ENCODE measurements at places on chromosomes 12 and 14.

DNA sequence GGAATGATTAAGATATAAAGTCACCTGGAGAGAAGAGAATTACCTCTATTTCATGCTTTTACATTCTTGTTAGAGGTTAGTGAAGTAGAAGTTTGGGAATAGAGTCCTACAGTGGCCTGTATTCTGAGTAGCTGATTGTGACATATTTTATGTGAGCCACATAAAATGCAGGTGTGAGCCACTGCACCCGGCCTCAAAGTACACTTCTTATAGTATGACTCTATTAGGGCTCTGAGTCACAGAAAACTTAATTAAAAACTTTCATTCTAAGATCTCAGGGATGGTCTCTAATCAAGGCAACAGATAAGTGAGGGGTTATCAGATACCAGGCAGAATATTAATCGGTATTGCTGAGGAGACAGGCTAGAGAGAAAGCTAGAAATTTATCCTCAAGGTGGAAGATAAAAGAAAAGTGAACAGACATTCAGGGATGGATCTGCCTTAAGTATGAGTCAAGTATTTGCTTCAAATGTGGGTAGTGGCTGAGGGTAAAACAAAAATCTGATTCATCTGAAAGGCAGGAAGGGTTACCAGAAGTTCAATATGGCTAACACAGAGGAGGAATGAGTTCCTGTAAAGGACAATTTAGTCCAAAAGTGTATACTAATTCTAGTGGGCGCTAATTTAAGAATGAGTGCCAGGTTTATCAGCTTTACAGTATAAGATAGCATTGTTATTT, 5.5 kb upstream of the G2E3 start:
- peak; percentile 87 for ATAC-seq

DNA sequence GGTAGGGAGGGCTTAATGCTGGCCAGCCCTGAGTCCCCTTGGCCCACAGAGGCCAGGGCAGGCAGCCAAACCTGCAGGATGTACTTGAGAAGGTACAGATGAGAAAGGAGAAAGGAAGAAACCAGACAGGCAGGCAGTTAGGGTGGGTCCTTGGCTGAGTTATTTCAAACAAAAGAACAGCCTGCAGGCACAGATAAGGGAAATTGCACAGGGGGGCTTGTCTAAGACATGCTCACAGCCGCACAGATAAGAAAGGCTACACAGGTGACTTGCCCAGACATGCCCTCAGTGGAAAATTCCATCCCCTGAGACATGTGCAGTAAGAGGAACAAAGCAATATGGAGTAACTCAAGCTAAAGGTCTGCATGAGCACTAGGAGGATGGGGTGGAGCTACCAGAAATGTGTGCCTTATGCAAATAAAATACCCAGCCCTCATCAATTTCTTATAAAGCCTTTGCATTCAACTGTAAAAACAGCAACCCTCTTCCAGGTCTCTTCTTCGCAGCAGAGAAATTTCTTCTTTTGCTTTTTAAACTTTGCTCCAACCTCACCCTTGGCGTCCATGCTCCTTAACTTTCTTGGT, 158.2 kb upstream of the RGS6 start:
- no peak for ATAC-seq

- ATAC-seq = no peak
Measured at GRCh38 chr14:73173092-73173735, 36.9 kb downstream of the PSEN1 start.

DNA sequence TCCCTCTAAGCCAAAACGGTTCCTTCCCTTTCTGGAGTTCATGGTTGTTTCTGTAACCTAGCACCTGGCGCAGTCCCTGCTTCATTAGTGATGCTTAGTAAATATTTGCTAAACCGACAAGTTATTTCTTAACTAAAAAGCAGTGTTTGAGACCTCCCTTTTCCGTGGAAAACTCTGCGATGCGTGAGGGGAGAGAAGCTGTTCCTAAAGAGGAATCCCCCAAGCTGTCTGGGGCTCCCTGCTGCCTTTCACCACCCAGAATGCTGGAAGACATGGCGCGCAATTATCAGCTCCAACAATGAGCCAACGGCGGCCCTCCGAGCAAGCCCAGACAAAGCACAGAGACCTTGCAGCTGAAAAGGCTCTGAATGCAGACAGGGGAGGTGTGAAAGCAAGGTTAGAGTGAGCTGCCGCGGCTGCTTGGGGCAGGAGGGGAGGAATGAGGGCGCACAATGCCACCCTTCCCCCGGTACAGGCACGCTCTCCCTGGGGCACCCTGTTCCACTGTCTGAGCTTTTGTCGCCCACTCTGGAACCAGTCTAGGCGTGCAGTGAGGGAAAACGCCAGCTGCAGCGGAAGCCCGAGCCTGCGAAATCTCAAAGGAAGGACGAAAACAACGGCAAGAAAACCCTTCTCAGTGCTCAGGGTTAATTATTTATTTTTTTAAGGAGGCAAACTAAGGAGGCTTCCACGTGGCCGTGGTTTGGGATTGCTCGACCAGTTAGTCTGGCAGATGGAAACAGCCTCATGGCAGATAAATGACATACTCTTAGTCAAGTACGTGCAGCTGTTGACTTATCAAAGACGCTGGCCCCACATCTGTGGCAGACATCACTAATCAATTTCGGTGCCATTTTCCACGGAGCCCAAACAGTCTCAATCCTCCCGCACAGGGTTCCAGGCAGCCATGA, 66.3 kb downstream of the RBM19 start:
- ATAC-seq = no peak

- no peak for ATAC-seq
Measured at GRCh38 chr14:85417396-85417795, 112.5 kb upstream of the FLRT2 start.

DNA sequence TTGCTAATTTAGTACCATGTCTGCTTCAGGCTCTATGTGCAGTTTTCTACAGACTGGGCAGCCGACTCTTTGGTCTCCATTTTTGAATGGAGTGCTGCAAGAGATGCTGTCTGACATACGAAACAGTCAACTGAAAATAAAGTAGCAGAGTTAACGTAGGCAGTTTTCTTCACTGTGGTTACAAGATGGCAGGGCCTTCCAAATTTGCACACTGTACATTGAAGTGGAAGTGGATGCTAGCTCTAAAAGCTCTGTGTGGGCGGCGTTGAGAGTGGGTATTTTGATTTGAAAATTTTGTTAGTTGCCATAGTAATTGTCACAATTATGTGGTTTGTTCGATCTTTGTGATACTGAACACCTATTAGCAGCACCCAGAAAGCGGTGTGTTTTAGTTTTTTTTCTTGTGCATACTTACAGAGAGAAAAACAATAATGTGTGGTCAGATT, 154.9 kb upstream of the ATP2B1 start:
- peak; percentile 76 for ATAC-seq

- ATAC-seq = no peak
Measured at GRCh38 chr12:58364389-58365086, 423.2 kb downstream of the ATP23 start.

DNA sequence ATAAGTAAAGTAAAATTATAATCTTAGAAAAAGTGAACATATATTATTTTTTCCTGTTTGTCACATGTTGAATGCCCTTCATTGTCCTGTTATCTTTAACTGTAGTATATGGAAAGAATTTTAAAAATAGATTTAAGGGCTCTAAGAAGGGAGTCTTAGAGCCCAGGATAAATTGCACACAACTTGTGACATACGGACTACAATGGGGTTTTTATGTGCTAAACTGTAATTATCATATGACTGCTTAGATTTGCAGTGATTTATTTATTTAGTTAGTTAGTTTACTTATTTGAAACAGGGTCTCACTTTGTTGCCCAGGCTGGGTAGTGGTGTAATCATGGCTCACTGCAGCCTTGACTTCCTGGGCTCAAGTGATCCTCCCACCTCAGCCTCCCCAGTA, 187.8 kb upstream of the HMGA2 start:
- no peak for ATAC-seq

DNA sequence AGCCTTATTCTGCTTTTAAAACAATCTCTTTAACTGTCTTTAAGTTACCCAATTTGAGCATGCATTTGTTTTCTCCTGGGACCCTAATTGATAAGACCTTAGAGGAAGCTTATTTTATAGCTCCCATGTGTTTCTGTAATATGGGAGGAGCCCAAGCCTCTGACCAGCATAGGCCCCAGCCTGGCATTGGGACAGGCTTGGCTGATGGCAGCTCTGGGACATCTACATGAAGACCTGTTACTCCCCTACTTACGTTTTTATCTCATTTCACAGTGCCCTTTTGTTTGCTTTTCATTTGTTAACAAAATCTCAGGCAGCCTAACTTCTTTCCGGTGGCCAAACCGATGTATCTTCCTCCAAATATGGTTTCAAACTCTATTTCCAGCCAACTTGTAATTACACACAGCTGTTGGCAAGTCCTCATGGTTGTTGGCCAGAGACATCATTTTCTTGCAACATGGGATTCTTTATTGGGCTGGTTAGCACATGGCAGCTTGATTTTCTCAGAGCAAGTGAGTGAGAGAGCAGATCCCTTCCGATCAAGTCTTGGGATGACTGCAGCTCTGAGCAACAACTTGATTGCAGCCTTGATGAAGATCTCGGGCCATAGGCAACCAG, 1117.5 kb downstream of the AACS start:
- ATAC-seq = no peak

GRCh38 chr14:95226801-95227200, 69.5 kb upstream of the DICER1 start:
- ATAC-seq = no peak

- no peak for ATAC-seq
Measured at GRCh38 chr12:19741132-19741489, 301.8 kb downstream of the AEBP2 start.

DNA sequence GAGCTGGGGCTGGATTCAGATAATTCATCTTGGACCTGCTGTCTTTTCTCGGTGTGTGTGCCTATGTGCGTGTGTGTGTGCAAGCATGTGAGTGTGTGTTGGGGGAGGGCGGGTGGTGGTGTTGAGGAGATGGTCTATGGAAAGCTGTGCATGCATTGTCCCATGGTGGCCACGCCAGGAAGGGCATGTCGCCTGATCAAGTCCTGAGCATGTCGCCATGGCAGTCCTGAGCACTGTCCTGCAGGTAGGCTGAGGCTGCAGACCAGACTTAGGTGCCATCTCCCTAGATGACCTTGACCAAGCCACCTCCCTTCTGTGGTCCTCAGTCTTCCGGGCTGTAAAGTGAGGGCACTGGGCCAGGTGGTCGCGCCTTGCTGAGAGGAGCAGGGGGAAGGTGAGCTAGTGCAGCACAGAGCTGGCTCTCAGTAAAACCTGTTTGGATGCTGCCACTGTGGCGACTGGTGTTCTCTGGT, 81.4 kb downstream of the PAPOLA start:
- peak; percentile 6 for ATAC-seq

- no peak for ATAC-seq
Measured at GRCh38 chr12:77601069-77601468, 229.6 kb upstream of the NAV3 start.

GRCh38 chr12:21659383-21659782, 1.7 kb upstream of the LDHB start:
- no peak for ATAC-seq

DNA sequence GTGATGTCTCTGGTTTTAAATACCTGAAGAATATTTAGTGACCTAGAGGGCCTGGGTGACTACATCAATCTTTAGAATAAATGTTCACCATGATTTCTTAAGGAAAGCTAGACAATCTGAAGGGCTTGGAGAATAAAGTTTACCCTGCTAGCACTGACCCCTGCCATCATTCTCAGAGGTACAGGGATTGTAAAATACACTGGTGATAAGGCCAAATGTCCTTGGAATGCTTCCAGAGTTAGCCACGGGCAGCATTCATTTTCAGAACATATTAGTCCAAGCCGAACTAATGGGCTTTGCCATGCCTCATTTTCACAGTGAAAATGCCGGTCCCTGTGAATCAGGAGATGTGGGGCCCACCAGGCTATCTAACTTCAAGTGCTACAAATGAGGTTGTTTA, 1381.7 kb upstream of the SEL1L start:
- no peak for ATAC-seq

DNA sequence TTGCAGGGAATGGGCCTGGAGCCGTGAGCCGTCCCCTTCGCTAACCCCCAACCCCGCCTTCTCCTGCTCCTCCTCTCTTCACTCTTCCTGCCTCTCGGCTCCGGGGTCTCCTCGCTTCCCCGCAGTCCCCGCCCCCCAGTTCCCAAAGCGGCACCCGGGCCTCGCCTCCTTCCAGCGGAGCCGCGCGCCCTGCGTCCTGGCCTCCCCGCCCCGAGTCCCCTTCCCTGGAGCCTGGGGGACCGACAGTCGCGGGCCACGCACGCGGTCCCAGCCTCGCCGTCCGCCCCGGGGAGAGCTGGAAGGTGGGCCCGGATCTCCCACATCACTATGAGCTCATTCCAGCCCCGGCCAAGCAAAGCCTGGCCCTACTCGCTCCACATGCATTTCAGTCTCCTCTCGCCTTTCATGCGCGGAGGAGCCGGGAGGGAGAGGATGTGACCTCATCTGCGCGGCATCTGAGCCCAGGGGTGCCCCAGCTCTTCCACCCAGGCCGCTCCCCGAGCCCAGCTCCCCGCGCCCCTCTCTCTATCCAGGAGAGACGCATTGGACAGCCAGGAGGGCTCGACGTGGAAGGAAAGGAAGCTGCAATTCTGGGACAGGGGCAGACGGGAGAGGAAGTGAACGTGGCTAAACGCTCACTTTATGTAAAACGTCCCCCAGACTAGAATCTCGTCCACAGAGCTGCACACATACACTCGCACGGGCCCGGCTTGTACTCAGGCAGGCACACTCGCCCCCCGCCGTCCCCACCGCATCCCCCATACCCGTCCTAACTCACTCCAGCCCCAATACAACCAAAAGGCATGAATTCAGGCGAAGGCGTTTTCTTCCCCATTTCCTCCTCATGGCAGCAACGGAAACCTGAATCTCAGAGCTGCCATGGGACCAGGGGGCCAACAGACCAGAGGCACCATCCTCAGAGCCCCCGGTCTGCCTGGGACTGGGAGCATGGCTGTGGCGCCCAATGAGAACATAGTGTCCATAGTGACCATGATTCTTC, 108.7 kb upstream of the CCND2 start:
- ATAC-seq = peak; percentile 92

DNA sequence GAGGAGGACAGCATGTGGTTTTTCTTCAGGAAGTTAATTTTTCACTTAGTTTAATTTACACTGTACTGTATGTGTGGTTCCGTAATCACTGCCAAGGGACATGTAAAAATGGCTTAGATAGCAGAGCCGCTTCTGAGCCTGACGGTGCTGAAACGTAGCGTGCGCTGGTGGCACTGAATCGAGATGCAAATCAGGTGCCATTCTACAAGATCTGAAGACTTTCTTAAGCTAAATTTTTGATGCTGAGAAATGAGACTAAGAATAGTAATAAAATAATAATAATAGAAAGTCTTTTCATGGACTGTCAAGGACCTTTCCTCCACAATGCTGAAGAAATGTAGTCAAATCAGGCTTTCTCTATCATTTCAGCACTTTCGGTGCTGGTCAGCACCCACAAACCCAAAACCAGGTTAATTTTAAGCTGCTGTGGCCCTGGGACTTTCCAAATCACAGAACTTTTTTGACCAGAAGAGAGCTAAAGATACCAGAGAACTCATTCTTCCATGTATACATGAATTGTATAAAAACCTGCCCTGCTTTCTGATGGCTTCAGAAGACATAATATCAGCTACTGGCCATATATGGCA, 183.3 kb upstream of the LMO3 start:
- ATAC-seq = no peak

GRCh38 chr12:117857632-117858612, 110.9 kb downstream of the KSR2 start:
- peak; percentile 70 for ATAC-seq

Data from activated T-helper 17 cell treated with anti-CD3 and anti-CD28 coated beads, Interleukin-2, amount 50 U/mL, for 72 hours (primary cell).